T follicular helper cell (primary cell): ENCODE measurements at places on chromosomes 6 and 20.

DNA sequence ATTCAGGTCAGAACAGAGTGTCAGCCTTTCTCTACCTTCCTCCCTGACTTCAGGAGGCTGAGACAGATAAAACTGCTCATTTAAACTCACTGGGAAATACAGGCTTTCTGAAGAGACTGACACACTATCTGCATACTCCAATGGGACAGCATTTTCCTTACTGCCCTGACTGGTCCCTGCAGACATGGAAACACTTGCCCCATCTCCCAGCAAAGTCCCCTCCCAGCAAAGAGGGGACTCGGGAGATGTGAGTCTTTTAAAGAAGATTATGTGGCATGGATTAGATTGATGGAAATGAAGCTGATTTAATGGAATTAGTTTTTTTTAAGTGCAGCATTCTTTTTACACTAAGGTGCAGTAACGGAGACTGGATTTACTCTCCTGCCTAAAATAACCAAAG is 90.8 kb downstream of the CFAP61 start:
- no peak for DNase-seq

DNA sequence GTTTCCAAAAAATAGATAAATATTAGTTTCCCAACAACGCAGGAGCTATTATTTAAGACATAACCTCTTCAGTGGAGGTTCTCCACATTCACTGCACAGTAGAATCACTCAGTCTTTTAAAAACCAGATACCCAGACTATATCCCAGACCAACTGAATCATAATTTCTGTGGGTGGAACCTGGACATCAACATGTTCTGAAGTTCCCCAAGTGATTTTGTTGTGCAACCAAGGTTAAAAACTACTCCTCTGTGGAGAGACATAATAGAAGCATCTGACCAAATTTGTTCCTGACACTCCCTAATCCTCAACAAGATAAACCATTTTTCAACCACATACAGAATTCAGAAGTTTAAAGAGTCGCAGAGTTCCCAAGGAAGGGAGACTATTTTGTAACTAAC is 42.3 kb downstream of the STK38 start:
- DNase-seq: no peak

GRCh38 chr6:1591926-1592325 is 17.8 kb upstream of the FOXC1 start:
- no peak for DNase-seq

GRCh38 chr6:118876814-118877213 is 17.1 kb upstream of the ASF1A start:
- DNase-seq: no peak

DNA sequence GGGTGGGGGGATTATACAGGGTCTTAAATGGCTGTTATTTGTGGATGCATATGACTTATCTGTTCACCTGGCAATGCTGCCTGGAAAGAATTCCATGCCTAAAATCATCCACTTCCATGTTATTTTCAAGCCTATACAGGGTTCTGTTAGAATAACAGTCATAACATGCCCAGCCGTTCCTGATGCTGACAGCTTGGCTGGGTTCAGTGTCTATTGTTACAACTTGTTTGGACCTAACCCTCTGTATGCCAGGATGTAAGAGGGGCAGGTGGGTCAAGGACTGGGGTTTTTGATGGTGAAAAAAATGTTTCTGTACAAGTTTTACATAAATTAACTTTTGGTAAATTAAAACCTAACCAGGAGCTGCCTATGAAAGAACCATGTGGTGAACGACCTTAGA is 79.8 kb downstream of the GINS1 start:
- no peak for DNase-seq

DNA sequence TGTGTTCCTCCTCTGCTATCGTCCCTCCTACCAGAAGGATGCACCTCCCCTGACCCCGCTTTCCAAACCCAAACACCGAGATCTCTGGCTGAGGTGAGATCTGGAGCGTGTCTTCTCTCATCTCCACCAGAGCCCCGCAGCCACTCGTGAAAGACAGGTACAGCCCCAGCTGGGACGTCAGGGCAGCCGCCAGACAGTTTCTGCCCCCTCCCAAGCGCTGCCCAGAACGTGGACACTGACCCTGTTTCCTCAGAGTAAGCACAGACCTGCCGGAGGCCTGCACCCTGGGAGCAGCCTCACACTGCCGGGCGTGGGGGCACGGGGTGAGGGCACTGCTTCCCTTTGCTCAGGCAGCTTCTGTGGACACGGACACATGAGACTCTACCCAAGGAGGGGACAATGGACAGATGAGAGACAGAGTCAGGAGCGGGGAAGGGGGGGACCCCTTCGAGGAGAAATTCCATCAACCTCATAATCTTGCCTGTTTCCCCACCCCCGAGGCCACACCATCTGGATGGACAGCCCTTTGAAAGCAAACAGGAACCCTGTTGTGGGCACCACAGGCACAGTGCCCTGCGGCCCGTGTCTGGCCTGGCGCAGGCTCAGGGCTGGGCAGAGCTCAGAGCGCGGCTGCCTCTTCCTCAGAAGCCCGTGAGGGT is 210.6 kb downstream of the DLL1 start:
- DNase-seq: no peak

DNA sequence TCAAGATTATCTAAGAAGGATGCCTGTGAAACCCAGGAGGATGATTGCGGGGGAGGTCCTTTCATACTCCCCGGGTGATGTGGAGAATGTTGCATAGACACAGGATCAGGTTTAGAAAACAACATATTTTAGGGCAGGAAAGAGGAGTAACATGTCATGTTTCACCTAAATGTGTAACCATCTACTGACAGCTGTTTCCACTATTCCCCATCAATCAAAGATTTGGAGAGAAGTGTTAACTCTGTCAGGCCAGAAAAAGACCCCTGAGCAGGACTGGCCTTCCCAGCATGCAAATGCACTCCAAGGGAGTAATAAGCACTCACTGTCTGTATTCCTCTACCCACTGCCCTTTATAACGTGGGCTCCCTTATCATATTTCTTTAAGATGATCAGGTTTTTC is 148.0 kb upstream of the KCNK16 start:
- DNase-seq: no peak

DNA sequence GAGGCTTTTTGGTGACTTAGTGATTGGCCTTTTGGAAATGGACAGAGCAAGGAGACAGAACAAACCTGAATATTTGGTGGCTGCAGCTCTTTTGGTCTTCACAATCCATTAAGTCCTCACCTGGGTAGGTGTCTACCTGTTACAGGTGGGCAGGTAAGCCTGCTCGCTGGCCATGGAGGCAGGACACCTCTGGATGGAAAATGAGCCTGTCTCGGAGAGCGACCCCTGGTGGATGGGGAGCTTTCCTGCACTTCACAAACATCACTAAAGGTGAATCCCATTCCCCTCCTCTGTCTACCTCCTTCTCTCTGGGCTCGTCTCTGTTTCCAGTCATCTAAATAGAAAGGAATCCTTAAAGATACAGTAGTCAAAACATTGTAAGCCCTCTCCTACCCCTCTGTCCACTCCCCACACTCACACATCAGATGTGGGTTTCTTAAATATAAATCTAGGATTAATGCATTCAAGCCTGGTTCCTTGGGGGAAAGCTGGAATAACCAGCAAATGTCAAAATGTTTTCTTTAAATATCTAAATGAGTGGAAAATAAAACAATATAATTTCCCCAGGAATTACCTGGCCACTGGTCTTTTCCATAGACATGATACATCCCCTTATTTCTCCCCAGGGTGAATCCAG is 304.9 kb downstream of the CDH26 start:
- peak; percentile 21 for DNase-seq

- no peak for DNase-seq
Observed at GRCh38 chr20:38987777-38988176, 25.6 kb downstream of the DHX35 start.

DNA sequence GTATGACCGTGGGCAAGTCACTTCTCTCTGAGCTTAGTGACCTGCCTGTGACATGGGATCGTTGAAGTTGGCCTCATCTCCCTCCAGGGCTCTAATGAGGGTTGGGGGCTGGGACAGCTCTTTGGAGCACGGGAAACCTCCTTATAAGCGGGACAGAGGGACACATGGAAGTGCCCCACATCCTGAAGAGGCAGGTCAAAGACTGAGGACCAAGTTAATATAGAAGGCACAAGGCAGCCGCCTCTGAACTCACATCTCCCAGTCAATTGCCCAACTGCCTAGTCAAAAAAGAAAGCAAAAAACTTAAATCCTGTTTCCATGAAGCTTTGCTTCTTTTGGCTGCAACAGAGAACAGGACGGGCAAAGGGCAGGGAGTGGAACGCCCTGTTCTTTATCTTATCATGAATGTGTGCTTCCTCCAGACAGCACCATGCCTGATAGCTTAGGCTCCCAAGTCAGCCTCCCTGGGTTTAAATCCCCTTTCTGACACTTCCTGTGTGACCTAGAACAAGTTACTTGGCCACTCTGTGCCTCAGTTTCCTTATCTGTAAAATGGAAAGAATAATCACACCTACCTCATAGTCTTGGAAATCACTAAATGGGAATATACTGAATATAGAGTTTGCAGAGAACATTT is 27.1 kb downstream of the LBP start:
- no peak for DNase-seq

- no peak for DNase-seq
Observed at GRCh38 chr6:95145457-95145856, 431.9 kb upstream of the MANEA start.

- DNase-seq: no peak
Observed at GRCh38 chr20:40805592-40805991, 116.6 kb upstream of the MAFB start.

DNA sequence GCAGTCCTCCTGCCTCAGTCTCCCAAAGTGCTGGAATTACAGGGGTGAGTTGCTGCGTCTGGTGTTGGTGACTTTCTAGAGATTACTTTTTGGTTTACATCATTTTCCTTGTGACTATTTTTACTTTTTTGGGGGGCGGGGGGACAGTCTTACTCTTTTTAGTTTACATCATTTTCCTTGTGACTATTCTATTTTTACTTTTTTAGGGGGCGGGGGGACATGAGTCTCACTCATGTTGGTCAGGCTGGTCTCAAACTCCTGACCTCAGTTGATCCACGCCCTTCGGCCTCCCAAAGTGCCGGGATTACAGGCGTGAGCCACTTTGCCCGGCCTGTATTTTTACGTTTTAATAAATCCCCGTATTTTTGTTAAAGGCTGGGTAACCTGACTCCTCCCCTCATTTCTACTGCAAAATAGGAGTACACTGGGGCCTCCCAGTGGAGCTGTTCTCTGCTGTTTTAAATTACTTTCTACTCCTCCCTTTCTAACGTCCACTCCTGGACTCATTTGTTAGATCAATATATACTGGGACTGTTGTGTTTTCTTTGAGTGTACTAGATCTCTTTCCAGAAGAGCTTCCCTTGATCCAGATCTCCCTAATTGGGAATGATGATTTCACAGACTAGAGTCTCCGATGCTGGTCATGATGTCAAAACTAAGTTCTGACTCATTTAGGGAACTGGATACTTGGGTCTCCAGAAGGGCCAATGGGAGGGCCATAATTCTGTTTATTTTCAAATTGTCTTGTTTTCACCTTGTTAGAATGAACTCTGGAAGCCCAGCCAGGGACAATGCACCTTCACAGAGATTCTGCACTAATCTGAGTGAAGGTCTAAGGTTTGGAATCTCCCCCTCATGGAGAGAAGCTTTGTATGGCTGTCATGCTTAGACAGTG is 9.2 kb downstream of the HSPA1B start:
- no peak for DNase-seq
